ENCODE measurements at places on chromosomes 3 and 15. TPM values are rescaled to one million over a fixed set of nuclear protein-coding genes. Genes with fewer than 3 reads are reported as not detected.

The ZNF445 gene
- total RNA-seq: 13.4 TPM

The THRB gene
- total RNA-seq: 27.5 TPM

The AHSG gene
- total RNA-seq: not detected

The TRPM1 gene
- total RNA-seq: 0.93 TPM

The NEK10 gene
- total RNA-seq: 0.87 TPM

The AADACL2 gene
- 0.22 TPM for total RNA-seq
